ENCODE measurements at places on chromosomes 6 and 20.

GRCh38 chr20:57805747-57806146, 95.9 kb upstream of the PMEPA1 start:
- no peak for DNase-seq

DNA sequence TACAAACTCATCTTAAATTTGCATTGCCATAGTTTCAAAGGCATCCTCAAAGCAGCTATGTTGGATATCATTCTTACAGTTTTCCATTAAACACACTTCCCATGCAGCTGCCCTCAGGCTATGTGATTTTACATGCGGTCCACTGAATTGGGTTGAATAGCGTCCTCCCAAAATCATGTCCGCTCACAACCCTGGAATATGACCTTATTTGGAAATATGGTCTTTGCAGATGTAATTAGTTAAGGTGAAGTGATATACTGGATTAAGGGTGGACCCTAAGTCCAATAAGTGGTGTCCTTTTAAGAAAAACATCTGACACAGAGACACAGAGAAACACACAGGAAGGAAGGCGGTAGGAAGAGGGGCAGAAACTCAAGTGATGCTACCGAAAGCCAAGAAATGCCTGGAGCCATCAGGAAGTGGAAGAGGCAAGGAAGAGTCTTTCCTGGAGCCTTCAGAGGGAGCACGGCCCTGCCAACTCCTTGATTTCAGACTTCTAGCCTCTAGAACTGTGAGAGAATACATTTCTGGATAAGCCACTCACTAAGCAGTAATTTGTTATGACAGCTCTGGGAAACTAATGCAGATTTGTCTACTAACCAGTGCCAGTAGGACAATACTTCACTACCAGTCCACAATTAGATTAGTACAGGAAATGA, 42.7 kb upstream of the NHSL1 start:
- DNase-seq: no peak

- no peak for DNase-seq
Observed at GRCh38 chr6:106046116-106046853, 39.9 kb upstream of the PRDM1 start.

- no peak for DNase-seq
Observed at GRCh38 chr6:2959909-2960719, 11.3 kb downstream of the SERPINB6 start.

GRCh38 chr6:129886401-129887155, 25.5 kb upstream of the TMEM244 start:
- DNase-seq: no peak

- DNase-seq: peak; percentile 29
Observed at GRCh38 chr6:142947714-142948480, 2.9 kb upstream of the HIVEP2 start.

DNA sequence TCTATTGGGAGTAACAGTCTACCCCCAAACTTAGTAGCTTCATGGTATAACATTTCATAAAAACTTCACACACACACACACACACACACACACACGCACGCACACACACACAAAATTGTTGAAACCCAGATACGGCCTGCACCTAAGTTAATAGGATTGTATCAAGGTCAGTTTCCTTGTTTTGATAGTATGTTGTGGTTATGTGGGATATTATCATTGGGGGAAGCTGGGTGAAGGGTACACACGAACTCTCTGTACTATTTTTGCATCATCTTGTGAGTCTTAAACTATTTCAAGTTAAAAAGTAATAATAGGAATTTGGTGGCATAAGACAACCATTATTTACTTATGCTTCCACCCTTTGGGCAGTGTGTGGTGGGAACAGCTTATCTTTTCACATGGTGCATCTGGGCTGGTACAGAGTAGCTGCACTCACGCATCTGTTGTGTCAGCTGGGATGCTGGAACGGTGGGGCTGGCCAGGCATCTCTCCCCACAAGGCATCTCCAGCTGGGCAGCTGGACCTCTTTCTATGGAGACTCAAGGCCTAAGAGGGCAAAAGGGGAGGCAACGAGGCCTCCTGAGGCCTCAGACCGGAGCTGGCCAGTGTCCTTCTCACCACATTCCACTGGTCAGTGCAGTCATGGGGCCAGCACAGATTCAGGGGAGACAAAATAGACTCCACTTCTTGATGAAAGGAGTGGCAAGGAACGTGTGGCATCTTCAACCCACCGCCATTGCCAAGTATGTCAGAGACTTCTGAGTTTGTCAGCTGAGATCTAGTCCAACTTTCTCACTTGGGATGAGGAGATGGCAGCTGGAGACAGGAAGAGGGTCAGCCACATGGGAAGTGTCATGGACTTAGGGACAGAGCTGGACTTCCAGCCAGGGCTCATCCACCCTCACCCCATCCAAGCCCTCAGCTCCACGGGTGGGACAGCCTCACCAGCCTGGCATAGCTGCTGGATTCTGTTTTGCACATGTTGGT, 20.5 kb upstream of the IP6K3 start:
- no peak for DNase-seq

DNA sequence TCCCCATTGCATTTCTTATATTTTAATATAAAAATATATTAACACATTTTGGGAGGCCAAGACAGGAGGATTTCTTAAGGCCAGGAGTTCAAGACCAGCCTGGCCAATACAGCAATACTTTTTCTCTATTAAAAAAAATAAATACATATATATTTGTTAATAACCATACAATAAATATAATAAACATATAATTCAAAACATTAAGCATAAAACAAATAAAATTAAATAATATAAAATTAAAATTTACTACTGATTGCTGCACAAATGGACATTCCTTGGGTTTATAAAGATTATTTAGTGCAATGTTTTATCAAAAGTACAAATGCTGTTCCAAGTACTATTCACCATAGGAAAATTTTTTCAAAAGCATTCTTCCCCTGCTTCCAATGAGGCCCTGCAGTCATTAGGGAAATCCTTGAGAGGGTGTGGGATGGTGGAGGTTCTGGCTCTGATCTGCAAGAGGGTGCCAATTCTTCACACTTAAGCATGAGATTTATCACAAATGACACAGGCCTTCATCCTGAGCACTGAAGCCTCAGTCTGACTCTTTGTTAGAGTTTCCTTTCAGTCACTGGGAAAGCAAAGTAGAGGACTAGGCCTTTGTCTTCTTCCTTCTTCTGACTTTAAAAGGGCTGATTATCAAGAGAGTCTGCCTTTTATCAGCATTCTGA, 596.7 kb downstream of the EPM2A start:
- no peak for DNase-seq

GRCh38 chr6:126361832-126362440, 22.0 kb downstream of the CENPW start:
- DNase-seq: no peak

DNA sequence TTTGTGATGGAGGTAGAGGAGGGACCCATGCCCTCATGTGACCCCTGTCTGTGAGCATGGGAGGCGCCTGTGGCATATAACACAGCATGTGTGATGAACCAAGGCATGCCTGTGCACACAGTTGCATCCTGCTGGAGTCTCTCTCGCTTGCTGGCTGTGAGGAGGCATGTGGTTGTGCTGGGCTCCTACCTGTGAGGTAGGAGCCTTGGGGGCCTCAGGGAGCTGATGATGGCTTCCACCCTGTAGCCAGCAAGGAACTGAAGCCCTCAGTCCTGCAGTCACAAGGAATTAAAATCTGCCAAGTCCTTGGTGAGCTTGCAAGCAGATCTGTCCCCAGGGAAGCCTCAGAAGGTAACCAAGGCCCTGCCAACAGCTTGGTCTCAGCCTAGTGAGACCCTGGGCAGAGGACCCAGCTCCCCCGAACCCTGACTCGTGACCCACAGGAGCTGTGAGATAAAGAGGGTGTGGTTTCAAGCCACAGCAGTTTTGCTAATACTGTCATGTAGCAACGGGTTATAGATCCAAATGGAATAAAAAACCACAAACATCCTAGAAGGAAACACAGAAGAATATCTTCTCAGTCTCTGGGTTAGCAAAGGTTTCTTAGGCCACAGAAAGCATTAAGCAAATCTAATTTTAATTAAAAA, 145.7 kb downstream of the WDR27 start:
- no peak for DNase-seq

- DNase-seq: no peak
Observed at GRCh38 chr6:317060-317447, 24.8 kb downstream of the DUSP22 start.

DNA sequence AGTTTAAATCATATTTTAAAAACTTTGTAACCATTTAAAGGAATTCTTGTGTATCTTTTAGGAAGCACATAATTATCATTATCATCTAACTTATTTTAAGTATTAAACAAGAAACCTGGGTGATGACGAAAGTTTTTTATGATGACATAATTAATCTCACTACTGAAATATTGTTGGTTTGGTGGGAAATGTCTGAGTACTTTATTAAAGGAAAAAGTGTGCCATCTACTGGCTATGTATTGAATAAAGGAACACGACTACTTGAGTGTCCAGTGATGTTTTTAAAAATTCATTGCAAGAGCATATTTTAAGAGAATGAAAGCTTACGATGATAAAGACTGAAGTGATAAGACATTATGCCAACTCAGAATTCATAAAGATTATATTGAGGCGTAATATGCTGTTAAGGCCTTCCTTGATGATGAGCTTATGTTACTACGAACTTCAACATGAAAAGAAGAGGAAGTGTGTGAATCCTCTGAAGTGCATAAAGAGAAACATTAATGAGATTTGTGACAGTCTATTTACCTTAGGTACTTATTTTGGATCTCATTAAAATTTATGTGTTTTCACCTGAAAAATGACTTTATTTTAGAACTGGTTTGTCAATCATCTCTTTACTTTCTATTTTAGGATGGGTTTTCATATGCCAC, 12.0 kb upstream of the TRMT11 start:
- no peak for DNase-seq

GRCh38 chr6:101935732-101936131, 542.2 kb downstream of the GRIK2 start:
- no peak for DNase-seq

DNA sequence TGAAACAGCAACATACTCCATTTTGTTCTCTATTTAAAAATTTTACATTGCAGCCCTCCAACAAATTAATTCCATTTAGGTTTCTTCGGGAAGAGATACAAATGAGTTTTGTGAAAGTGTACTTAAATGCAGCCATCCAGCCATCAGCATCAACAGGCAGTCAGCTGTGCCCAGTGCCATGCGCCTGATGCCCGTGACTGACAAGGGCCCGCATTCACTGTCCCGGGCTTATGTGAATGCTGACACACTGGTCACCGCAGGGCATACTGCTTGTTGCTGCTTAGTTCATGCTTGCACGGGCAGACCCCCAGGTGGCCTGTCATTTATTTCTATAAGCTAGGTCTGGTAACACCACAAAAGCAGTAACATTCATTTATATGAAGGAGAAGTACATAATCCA, 224.9 kb upstream of the QKI start:
- no peak for DNase-seq

DNA sequence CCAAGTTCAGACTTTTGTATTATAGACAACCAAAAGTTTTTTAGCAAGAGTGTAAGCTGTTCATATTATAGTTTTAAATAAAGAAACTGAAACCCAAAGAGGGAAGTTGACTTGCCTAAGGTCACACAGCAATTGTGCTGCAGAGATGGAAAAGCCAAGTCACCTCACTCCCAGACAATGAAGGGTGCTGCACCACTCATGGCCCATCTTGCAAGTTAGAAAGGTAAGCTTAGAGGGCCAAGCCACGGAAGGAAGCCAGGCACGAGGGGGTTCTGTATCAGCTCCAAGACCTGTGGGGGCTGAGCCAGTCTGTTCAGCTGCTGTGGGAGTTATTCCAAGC, 860 bp downstream of the DEFB124 start:
- no peak for DNase-seq

DNA sequence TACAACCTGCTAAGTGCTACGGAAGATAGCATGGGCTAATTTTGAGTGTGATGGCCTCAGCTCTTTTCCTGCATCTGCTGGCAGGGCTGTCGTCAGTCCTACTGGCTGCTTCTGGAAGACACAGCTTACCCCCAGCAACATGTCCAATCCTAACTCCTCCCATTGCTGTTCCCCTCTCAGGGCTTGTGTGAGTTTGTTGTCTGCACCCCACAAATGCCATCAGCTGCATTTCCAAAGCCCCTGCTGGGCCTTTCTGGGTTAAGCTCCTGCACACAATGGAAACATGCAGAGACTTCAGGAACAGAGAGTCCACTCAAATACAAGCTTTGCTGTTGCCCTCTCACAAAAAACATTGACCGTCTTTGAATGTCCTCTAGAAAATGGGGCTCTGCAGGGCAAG, 84.7 kb downstream of the RNF182 start:
- DNase-seq: no peak

GRCh38 chr20:37144856-37145404, 34.2 kb upstream of the RPN2 start:
- no peak for DNase-seq

DNA sequence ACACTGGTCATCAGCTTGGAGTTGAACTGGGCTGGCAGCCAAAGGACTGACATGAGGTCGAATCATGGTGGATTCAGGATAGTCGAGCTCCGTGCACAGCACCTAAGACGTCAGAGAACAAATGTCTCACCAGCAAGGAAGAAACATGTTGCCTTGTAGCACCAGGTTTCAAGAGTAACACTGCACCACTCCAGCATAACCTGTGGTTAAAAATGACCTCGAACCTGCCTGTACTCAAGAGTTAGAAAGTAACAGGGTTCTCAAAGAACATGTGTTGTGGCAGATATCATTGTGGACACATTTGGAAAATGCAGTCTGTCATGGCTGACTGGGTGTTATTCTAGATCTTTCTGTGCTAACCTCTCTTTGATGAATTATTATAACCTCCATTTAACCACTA, 511.6 kb downstream of the CDH26 start:
- no peak for DNase-seq

- no peak for DNase-seq
Observed at GRCh38 chr6:2763345-2763841, 1.8 kb upstream of the WRNIP1 start.

DNA sequence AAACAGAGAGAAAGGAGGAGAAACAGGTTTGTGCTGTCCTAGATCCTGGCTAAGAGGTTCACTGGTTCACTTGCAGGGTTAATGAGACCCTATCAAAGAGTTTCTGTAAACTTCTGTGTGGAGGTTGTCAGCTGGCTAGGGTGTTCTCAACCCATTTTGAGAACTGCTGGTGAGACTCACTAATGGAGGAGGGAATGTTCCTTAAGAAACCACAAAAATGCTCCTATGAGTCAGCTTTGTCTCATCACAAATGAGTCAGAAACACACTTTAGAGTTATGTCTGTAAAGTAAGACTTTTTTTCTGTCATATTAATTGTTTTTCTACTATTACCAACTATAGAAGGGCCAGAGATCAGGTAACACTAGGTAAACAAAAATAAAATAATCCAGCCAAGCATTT, 884.4 kb downstream of the PHF3 start:
- no peak for DNase-seq

- no peak for DNase-seq
Observed at GRCh38 chr6:168916576-168917211, 337.0 kb downstream of the THBS2 start.

GRCh38 chr20:14518648-14519047, 181.2 kb upstream of the FLRT3 start:
- DNase-seq: no peak

DNA sequence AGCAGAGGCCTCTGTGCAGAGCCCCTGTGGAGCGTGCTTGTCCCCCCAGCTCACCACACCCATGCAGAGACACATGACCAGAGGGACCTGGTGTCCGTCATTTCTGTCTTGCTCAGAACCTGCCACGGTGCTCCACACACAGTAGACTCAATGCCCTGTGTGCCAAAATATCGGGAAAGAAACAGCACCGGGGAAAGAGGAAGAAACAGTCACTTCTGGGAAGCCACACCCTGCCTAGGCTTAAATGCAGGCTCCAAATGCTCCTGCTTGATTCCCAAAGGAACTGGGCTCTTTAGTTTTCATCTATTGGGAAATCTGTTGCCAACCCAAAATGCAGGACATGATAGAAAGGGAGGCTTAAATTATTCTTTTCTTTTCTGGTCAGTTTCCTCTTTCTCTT, 503.9 kb downstream of the CD83 start:
- DNase-seq: no peak
